ENCODE measurements at places on chromosomes 6 and 20.

DNA sequence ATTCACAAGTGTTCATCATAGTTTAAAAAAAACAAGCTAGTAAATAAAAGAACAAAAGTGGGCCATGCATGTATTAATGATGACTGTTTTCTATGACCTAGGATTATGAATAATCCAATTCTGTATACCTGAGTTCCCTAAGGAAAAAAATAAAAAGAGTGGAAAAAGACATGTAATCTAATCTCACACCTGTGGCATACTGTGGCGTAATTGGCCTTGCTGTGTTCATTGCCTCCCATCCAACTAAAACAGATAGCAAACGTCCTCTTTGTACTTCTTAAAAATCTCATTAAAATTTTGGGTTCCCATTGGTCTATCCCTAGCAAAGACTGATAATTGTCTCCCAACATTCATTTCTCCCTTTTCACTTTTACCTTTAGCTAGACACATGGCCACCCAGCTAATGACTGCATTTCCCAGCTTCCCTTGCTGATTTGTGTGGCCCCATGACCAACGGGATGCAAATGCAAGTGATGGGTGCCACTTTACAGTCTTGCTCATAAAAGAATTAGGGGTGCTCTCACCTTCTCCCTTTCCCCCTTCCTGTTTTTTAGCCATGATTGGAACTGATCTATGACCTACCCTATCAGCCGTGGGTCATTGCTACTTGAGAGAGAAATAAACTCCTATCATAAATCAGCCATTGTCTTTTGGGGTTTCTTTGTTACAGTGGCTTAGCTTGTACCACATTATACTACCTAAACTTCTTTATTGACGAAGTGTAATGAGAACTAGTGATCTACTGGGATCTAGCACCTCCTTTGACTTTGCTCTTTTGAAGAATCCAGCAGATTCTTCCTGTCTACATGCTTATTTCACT lies 32.0 kb upstream of the TBC1D22B start:
- no peak for DNase-seq

- DNase-seq, result no peak
Measured at GRCh38 chr20:51426718-51427650, 115.5 kb downstream of the NFATC2 start.

DNA sequence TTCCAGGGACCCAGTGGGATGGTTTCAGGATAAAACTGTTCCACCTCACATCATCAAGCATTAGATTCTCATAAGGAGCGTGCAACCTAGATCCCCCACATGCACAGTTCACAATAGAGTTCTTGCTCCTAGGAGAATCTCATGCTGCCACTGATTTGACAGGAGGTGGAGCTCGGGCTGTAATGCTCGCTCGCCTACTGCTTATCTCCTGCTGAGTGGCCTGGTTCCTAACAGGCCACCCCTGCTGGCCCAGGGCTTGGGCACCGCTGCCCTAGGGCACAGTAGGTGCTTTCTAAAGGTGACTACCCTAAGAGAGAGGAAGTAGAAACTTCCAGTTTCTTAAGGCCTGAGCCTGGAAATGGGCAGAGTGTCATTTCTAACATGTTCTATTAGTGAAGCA lies 656.9 kb downstream of the PRKN start:
- DNase-seq, result no peak

DNA sequence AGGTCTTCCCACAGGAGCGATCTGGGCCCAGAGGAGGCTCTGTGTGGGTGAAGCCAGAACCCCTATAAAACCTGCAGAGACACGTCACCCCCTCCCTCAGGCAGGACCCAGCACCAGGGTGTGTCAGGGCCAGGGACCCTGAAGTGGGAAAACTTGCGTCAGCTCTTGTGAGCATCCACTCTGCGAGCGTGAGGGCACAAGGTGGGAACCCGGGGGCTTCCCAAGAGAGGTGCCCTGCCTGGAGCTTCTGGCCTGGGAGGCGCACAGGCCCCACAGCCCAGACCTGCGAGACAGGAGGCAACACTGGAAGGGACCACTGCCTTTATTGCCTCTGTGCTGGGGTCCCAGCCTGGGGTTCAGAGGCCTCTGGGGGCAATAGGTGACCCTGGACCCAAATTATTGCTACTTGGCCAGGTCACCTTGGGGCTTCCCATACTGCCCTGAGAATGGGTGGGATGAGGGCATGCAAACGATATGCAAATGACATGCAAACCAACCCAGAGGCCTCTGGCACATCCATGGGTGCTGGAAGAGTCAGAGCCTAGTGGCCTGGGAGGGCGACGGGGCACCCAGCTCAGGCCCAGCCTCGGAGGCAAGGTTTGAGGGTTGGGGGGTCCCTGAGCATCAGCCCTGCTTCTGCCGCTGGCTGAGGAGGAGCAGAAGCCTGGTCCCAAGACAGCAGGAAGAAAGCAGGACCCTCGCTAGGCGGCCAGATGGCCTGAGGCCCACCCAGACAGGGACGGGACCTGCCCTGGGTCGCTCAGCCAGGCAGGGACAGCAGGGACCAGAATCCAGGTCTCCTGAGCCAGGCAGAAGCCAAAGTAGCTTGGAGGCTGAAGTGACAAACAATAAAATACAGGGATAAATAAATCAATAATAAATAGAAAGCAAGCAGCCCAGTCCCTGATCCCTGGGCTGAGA lies 5.1 kb upstream of the C20orf144 start:
- DNase-seq, result no peak

GRCh38 chr6:18978337-18979128 lies 591.4 kb downstream of the RNF144B start:
- DNase-seq, result no peak
